ENCODE measurements at places on chromosomes 11 and 22. TPM values are rescaled to one million over a fixed set of nuclear protein-coding genes. Genes with fewer than 3 reads are reported as not detected.
A peak's percentile ranks its signal among the peaks of the same experiment; 100 is the strongest.

The SPATA19 gene
- not detected for total RNA-seq

- no peak overlapping the region for H3K27ac ChIP-seq
- H3K4me3 ChIP-seq, result no peak overlapping the region
- H3K4me1 ChIP-seq, result no peaks in the 10 kb centered on the region
- H3K27me3 ChIP-seq, result no peaks in the 10 kb centered on the region
- H3K36me3 ChIP-seq, result no peaks in the 10 kb centered on the region
These were observed 198.5 kb upstream of the CTSC start for GRCh38 chr11:88535916-88536547.

GRCh38 chr11:19025481-19026406 is 34.8 kb downstream of the MRGPRX2 start:
- DNase-seq, result peak; percentile 62
- no peaks in the 10 kb centered on the region for H3K36me3 ChIP-seq
- H3K27me3 ChIP-seq, result no peaks in the 10 kb centered on the region

GRCh38 chr11:10107497-10107896 is 186.5 kb downstream of the SBF2 start:
- H3K27me3 ChIP-seq, result no peaks in the 10 kb centered on the region
- no peaks in the 10 kb centered on the region for H3K4me1 ChIP-seq
- no peak overlapping the region for H3K4me3 ChIP-seq
- DNase-seq, result no peak

GRCh38 chr11:75262436-75262835 is 21.9 kb downstream of the TPBGL start:
- no peak for DNase-seq
- peaks cover 2% of the 10 kb centered on the region for H3K4me1 ChIP-seq
- no peaks in the 10 kb centered on the region for H3K27me3 ChIP-seq
- no peak overlapping the region for H3K27ac ChIP-seq
- H3K4me3 ChIP-seq, result no peak overlapping the region
- H3K36me3 ChIP-seq, result no peaks in the 10 kb centered on the region

- no peak overlapping the region for H3K4me3 ChIP-seq
- no peak overlapping the region for H3K27ac ChIP-seq
- DNase-seq, result no peak
- H3K36me3 ChIP-seq, result no peaks in the 10 kb centered on the region
- no peaks in the 10 kb centered on the region for H3K4me1 ChIP-seq
- H3K27me3 ChIP-seq, result no peaks in the 10 kb centered on the region
These were observed 11.9 kb downstream of the LMO1 start for GRCh38 chr11:8251616-8252295.

DNA sequence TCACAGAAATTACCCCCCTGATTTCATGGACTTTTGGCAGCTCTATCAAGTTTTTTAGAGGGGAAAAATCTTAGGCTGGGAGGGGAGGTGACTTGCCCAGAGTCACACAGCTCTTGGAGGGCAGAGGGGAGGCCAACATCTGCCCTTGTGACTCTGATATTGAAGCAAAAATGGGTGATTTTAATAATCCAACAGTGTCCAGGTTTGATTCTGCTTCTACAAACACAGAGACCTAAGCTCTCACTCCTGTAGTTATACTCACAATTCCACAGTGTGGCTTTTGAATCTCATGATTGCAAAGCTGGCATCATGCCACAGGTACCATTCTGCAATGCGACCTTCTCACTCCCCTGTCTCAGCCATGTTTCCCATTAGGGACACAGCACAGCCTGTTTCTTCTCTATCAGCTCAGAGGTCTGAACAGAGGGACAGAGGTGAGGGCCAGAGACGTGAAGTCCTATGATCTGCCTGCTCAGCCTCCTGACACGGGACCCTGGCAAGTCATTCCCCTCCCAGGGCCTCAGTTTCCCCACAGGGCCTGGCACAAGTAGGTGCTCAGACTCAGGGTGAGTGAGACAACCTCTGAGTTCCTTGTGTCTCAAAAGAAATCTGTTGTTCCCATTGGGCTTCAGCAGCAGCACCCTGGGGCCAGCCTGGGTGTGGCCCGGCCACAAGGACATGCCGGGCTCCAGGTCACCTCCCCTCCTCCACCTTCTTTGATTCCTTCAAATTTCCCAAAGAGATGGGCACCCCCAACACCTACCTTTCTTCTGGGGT is 766 bp downstream of the APOL2 start:
- peaks cover 2% of the 10 kb centered on the region for H3K4me1 ChIP-seq
- H3K27me3 ChIP-seq, result no peaks in the 10 kb centered on the region

Measured in kidney (tissue), 22 donors.